ENCODE measurements at places on chromosomes 16 and 17.

GRCh38 chr17:74843352-74843627 lies 16.4 kb downstream of the GRIN2C start:
- no peak for DNase-seq

DNA sequence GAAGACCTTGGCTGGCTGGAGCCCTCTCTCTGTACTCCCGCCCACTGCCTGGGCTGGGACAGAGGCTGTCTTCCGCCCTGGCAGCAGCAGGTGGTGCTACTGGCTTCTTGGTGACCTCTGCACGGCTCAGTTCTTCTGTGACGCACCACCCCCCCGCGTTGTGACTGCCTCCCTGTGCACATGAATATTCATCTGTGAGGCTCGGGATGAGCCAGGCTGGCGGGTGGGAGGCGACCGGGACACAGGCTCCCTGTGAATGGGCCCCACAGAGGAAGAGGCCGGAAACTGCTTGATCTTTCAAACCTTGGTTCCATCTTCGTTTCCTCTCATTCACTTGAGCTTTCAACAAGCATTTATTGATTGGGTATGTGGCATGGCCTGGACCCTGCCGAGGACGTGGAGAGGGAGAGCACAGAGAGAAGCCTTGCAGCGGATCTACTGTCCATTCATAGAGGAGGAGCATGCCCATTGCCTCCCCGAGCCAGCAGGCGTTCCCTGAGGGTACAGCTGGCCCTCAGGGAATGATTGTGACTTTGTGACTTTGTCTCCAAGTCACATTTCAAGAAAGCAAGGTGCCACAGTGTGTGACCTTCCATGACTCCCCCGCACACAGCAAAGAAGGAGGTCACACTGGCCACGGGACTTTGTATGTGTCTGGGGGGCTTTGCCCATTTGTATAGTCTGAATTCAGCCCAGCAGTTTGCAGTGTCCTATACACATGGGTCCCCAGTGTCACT lies 45.0 kb downstream of the B9D1 start:
- DNase-seq = peak; percentile 94

- no peak for DNase-seq
These were observed 11.0 kb downstream of the MYCBPAP start for GRCh38 chr17:50519141-50519834.

GRCh38 chr16:54142787-54143186 lies 143.8 kb downstream of the IRX3 start:
- no peak for DNase-seq

DNA sequence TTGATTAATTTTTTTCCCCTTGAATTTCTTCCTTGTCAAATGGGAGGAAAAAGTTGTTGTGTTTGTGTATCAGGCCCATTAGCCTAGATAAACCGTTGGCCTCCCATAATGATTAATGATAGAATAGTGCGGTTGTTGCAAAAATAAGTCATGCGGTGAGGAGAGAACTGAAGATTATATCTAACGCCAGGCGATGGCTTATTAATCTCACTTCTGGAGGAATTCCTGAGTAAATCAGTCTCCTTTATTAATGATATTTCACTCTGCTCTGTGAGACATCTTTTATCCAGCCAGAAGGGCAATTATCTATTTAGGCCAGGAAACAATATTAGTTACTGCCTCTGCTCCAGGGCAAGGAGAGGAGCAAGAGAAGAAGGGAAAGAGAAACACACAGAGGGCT lies 107.3 kb downstream of the IRX5 start:
- DNase-seq = no peak

- no peak for DNase-seq
These were observed 4.5 kb downstream of the TRPV2 start for GRCh38 chr17:16419929-16420271.

GRCh38 chr17:2335726-2336214 lies 487 bp downstream of the TSR1 start:
- no peak for DNase-seq

DNA sequence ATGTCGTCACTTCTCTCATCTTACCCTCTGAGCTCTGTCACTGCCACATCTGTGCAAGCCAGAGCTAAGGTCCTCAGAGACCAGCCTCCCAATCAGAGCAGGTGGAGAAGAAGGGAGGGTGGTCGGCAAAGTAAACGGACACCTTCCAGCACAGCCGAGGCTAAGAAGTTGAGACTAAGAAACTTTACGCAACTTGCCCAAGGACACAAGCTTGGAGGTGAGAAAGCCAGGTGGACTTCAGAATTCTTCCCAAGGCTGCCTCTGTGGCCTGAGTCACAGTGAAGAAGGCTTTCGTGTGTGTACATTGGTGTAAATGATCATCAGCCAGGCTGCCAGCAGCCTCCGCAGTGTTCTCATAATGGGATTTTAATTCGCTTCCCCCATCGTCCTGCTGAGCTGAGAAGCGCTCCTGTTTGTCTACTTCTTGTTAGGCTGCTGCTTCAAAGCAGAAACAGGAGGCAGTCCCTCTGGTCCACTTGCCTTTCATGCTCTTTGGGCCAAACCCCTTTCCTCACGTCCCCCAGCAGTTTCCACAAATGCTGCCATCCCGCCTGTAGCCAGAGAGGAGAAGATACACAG lies 125.0 kb upstream of the RPL38 start:
- DNase-seq = no peak

DNA sequence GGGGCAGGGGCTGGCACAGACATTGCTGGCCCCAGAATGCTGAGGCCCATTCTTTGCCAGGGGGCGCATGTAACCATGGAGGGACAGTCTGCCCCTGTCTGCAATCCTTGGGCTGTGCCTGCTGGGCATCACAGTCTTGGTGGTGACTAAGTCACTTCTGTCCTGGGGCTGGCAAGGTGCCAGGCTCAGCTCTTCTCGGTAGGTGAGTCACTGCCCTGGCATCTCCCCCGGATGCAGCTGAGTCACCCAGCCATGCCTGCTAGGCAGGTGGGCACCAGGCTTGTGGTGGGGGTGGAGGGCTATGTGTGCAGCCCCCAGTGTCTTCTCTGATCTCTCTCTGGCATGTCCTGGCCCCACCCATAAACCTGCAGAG lies 5.6 kb downstream of the RARA start:
- DNase-seq = no peak

GRCh38 chr16:4767872-4768548 lies 1.0 kb upstream of the ZNF500 start:
- no peak for DNase-seq

DNA sequence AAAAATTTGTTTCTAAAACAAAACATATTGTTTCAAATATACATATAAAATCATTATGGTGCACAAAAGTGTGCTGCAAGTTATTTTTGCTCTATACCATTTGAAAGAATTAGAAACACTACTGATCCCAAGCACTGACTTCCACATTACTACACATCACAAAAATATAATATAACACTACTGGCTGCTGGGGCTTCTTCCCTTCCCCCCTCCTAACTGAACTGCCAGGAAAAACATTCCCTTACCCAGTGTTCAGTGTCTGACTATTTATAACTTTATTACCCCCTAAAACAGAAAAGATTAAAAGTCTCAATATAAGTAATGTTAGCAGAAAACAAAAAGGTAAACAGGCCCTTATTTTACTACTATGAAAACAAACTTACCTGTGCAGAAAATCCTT lies 36.9 kb downstream of the GPATCH8 start:
- DNase-seq = no peak

- DNase-seq = no peak
These were observed 873 bp upstream of the KSR1 start for GRCh38 chr17:27455236-27455913.

DNA sequence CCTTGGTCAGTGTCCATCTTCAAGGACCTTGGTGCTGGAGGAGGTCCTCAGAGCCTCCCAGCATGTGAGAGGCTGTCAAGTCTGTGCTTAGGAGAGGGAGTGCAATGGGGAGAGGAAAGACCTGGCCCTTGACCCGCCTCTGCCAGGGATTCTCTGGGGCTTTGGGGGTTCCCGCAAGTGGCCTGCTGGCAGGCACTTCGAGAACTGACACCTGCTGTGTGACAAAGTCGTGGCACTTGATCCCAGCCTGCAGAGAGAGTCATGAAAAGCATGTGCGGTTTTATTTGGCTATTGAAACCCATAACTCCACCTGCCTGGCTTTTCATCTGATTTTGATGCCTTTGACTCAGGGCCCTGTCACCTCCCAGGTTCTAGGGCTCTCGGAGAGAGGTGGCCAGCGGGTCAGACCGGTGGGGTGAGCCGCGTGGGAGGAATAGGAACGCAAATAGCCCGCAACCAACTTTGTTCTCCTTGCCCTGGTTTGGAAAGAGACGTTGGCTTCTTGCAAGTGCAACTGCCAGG lies 42.8 kb upstream of the GSE1 start:
- no peak for DNase-seq

- no peak for DNase-seq
These were observed 1.5 kb downstream of the FGF11 start for GRCh38 chr17:7440834-7441195.

DNA sequence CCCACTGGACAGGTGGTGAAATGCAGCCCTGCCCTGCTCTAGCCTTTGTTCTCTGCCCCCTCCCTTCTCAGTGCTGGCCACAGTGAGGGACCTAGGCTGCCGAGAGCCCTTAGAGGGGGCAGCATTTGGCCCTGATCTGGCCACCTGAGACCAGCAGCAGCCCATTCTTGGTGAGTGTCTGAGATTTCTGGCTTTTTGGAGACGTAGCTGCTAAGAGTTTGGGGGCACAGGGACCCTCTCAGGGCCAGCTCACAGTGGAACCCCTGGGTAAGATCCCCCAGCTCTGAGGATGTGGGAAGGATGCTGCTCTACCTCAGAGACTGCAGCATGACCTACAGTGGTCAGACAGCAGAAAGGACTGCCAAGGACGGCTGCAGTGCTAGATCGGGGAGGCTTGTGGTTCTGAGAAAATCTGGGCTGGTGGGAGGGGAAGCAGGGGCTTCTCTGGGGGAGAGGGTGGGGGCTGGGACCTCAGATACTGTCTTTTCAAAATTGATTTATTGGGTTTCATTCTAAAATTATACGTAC lies 13.3 kb downstream of the GRB7 start:
- no peak for DNase-seq

GRCh38 chr17:34437188-34437587 lies 74.2 kb upstream of the CCL1 start:
- no peak for DNase-seq

DNA sequence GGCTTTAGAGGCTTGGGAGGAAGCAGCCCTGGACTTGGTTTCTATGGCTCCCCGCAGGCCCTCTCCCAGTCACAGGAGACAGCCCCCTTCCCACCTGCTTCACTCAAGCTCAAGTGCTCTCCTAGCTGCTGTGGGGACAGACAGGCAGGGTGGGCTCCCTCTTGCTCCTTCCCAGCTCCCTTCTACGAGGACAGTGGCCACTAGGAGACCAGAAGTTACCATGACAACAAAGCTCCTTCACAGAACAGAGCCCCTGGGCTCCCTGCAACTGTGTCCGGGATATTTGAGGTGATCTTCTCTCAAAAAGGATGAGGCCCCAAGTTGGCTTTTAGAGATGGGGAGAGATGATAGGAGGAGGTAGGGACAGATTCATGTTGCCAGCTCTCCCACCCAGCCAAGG lies 116.3 kb downstream of the AMFR start:
- DNase-seq = no peak

DNA sequence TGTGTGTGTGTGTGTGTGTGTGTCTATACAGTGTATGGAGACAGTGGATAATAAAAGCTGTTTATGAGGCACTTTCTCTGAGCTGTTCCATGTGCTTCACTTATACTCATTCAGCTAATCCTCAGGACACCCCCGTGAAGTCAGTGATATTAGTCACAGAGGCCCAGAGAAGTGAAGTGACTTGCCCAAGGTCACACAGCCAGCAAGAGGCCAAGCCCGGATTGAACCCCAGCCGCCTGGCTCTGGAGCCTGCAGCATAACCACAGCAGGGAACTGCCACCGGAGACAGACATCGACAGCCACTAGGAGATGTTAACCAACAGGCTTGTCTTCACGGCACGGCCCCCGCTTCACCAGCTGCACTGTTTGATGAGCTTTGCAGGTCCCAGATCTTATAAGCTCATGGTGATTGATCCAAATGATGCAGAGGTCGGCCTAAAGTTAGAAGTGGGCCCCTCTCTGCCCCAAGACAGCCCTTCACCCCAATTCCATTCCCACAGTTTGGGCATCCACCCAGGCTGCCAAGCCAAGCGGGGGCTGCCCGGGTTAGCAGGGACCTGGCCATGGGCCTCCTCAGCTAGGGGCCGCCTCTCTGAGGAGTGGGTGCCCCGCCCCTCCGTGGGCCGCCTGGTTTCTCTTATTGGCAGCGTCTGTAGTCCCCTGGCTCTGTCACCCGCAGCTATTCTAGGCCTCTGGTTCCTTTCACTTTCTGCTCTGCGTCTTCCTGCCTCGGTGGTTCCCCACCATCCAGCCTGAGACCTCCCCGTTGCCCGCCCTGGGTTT lies 30.9 kb downstream of the SOCS1 start:
- DNase-seq = no peak

- no peak for DNase-seq
These were observed 31.3 kb upstream of the TOX3 start for GRCh38 chr16:52578007-52578828.

- DNase-seq = no peak
These were observed 333.7 kb upstream of the HSBP1 start for GRCh38 chr16:83473926-83474650.

GRCh38 chr17:46143827-46144236 lies 49.4 kb downstream of the KANSL1 start:
- no peak for DNase-seq

DNA sequence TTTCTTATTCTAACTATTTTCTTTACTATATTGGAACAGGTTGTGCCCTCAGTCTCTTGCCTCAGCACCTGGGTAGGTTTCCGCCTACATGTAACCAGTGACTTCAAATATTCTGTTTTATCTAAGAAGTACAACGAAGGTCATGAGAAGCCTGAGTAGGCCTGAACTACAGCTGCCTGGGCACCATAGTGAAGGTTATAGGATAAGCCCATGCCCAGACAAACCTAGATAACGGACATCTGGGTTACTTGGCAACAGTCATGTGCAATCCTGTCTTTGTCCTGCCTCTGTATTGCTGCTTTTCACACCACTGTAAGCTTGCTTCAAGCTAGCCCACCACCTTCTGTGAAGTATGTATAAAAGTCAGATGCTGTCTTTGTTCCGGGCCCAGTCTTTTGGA lies 25.4 kb upstream of the ARL4D start:
- no peak for DNase-seq

- no peak for DNase-seq
These were observed 3.3 kb downstream of the LRRC46 start for GRCh38 chr17:47834756-47835155.

GRCh38 chr16:86519649-86520316 lies 9.5 kb downstream of the FOXF1 start:
- peak; percentile 44 for DNase-seq

- no peak for DNase-seq
These were observed 2.7 kb downstream of the C1QTNF1 start for GRCh38 chr17:79026376-79027273.

GRCh38 chr17:67831268-67831667 lies 6.0 kb downstream of the BPTF start:
- no peak for DNase-seq

- DNase-seq = no peak
These were observed 41.3 kb downstream of the VAC14 start for GRCh38 chr16:70759666-70760065.

GRCh38 chr17:42895185-42895555 lies 5.4 kb upstream of the G6PC1 start:
- DNase-seq = no peak

GRCh38 chr17:17783116-17783824 lies 53.5 kb downstream of the SREBF1 start:
- DNase-seq = peak; percentile 65

Measured in hypothalamus (tissue), 51 donors.